CD4-positive, alpha-beta T cell treated with Interleukin-15 for 1 hour (primary cell): ENCODE measurements at places on chromosomes 2 and 18.

DNA sequence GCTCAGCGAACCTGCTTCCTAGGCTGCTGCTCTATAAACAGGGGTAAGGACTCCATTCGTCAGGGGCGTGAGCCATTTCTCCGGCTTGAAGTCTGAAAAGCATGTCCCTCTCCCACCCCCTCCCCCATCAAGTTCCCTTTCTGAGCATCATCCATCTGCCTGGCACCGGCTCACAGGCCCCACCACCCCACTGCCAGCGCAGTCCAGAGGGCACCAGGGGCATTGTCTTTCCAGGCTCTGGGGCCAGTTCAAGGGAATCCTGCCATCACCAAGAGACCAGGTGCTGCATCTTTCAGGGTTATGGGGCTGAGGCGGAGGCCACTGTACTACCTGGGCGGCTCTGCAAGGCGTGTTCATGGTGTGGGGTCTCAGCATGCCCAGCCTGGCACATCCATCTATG lies 64.7 kb upstream of the EDAR start:
- no peak for DNase-seq

GRCh38 chr2:151624271-151624670 lies 110.0 kb downstream of the NEB start:
- DNase-seq = no peak

DNA sequence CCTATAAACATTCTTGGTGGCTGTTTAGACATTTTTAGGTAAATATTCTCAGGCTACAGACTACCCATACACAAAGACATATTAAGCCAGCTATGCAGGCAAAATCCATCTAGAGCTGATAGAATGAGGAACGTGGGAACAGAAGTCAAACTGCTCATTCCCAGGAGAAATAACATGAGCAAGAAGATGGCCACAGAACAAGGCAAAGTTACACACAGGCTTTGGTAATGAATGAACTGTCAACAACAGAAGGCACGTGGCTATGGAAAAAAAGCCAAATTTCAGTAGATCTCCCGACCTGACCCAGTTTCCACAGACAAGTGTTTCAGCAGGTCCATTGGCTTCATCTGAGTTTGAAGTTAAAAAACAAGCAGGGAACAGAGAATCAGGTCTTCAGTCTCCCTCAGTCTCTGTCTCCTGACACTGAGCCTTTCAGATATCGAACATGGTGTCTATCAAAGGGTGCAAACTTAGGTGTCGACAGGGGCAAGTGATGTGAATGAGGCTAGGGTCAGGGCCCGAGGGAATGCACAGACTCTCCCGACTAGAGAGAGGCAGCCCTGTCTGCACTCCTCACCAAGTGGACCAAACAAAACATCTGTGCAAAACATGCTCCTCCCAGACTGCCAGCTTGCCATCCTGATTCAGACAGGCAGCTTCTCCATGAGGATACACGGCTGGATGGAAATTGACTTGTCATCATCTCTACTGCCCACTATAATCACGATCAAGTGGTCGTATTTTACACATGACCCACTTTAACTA lies 25.9 kb downstream of the SIGLEC15 start:
- no peak for DNase-seq

DNA sequence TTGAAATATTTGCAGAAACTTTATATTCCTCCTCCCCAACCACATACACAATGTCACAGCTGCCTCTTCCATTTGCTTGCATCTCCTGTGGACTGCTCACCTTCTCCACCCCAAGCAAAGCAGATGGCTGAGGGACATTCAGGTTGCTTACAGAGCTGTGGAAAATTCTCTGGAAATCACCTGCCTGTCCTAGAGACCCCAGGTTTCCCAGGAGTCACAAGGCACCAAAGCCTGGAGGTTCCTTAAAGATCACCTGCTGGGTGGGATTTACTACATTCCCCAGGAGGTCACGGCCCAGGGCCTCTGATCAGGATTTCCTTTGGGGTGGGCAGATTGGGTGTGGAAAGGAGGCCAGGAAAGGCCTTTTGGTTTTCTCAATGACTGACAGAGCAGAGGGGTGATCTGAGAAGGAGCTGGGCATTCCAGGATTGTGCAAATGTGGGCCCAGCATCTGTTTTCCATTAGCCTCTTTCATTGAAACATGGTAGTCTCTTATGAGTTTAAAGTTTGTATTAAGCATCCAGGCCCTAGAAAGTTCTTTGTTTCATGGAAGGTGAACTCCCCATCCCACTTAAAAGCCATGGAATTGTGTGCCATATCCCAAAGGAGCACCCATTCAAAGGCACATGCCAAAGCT lies 410.7 kb upstream of the TNP1 start:
- no peak for DNase-seq

DNA sequence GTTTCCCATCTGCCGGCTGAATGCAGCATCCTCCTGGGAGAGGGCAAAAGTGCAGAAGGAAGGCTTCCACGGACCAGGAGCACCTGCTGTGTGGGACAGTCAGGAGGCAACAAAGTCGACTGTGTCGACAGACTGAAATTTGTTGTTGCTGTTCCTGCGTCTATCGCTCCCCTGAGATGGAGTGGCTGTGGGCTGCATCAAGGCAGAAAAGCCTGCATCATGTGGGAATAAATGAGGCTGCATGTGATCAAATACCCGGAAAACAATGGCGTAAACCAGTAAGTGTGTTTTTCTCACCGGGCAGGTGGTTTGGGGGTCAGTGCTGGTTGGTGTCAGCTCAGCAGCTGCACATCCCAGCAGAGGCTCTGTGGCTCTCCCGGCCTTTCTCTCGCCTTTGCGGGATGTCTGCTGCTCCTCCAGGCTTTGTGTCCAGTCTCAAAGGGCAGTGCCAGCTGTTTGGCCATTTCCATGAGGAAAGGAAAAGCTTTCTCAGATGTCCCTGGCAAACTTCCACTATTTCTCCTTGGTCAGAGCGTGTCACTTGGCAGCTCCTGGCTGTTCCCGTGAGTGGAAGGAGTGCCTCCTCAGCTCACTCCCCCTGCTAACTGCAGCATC lies 262.4 kb downstream of the NDUFA10 start:
- no peak for DNase-seq
